Mesendoderm (in vitro differentiated cells): ENCODE measurements at places on chromosomes 11 and 22.

DNA sequence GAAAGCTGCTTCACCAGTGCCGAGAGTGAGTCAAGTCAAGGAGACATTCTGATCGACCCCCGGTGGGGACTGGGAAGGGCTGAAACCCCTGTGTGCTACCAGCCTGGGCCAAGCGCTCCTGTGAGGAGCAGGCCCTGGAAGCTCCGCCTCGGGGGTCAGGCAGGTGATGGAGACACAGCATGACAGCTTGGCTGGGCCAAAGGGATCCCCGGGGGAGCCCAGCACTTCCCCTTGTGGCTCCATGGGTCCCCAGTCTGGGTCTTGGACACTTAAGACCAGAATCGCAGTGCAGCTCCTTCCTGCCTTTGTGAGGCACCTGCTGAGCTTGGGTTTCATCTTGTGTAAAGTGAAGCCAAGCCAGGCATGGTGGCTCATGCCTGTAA, 89.2 kb downstream of the MORC2 start:
- no peaks in the 10 kb centered on the region for H3K27me3 ChIP-seq
- H3K27ac ChIP-seq, result no peak overlapping the region
- H3K4me3 ChIP-seq, result no peak overlapping the region
- DNase-seq, result no peak
- H3K36me3 ChIP-seq, result no peaks in the 10 kb centered on the region
- no peaks in the 10 kb centered on the region for H3K4me1 ChIP-seq

- H3K27ac ChIP-seq, result no peak overlapping the region
- peaks cover 11% of the 10 kb centered on the region for H3K4me1 ChIP-seq
- H3K36me3 ChIP-seq, result no peaks in the 10 kb centered on the region
- H3K4me3 ChIP-seq, result no peak overlapping the region
- DNase-seq, result no peak
Measured at GRCh38 chr22:36257308-36257707, 4.4 kb downstream of the APOL1 start.

GRCh38 chr22:42363892-42364291, 68.3 kb downstream of the NFAM1 start:
- no peak for DNase-seq
- H3K27ac ChIP-seq, result no peak overlapping the region
- no peak overlapping the region for H3K4me3 ChIP-seq
- peaks cover 2% of the 10 kb centered on the region for H3K27me3 ChIP-seq
- peaks cover 20% of the 10 kb centered on the region for H3K4me1 ChIP-seq

DNA sequence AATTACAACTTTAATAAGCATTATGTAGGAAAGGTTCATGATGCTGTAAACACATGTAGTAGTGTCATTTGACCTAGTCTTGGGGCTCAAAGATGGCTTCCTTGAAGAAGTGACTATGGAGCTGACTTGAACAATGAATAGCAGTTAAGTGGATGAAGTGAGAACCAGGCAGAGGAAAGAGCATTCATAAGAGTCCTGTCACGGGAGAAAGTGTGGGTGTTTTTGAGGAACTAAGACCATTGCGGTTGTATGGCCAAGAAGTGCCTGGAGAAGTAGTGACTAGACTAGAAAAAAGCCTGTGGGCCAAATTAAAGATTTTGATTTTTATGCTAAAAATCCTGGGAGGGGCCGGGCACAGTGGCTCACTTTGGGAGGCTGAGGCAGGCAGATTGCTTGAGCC, 7.2 kb upstream of the IL18BP start:
- no peak overlapping the region for H3K27ac ChIP-seq
- H3K4me1 ChIP-seq, result no peaks in the 10 kb centered on the region
- peaks cover 1% of the 10 kb centered on the region for H3K36me3 ChIP-seq
- H3K27me3 ChIP-seq, result no peaks in the 10 kb centered on the region

GRCh38 chr22:40401532-40401931, 31.1 kb downstream of the SGSM3 start:
- H3K36me3 ChIP-seq, result peaks cover 9% of the 10 kb centered on the region
- DNase-seq, result no peak
- no peaks in the 10 kb centered on the region for H3K27me3 ChIP-seq
- H3K4me3 ChIP-seq, result no peak overlapping the region
- no peaks in the 10 kb centered on the region for H3K4me1 ChIP-seq

DNA sequence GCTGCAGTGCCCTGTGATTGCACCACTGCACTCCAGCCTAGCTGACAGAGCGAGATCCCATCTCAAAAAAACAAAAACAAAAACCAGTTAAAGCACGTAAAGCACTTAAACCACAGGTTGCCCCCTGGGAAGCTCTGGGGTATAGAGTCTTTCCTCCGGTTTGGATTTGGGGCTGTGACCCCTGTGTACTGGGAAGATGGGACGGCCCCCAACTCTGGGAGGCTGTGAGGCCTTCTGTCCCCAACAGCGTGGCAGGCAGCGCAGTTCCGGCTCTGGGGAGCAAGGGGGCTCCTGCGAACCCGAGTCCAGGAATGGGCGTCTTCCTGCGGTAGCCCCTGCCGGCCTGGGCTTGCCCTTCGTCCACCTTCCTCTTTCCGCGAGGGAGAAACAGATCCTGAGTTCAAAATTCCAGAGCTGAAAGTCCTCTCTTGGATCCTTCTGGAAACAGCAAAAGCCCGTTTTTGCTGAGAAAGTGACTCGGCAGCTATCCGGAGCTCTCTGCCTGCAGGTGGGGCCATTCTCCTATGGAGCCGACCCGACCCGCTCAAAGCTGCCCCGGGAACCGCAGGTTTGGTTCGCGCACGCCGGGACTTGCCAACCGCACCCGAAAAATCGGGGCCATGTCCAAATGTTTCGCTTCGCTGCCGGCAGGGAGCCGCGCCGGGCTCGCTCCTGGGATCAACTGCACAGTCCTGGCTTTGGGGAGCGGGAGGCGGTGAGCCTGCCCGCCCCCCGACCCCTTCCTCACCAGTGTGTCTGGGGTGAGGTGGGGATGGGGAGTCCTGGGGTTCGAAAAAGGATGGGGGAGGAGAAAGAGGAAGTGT, 36.3 kb upstream of the POLA2 start:
- peak; percentile 78 for DNase-seq
- H3K4me1 ChIP-seq, result peaks cover 2% of the 10 kb centered on the region
- H3K27me3 ChIP-seq, result no peaks in the 10 kb centered on the region
- H3K4me3 ChIP-seq, result peak overlapping the region; percentile 15
- no peaks in the 10 kb centered on the region for H3K36me3 ChIP-seq
- no peak overlapping the region for H3K27ac ChIP-seq

GRCh38 chr22:47564651-47565434, 802.4 kb downstream of the TBC1D22A start:
- DNase-seq, result no peak
- no peaks in the 10 kb centered on the region for H3K4me1 ChIP-seq
- no peak overlapping the region for H3K27ac ChIP-seq
- H3K27me3 ChIP-seq, result no peaks in the 10 kb centered on the region
- no peaks in the 10 kb centered on the region for H3K36me3 ChIP-seq

- no peaks in the 10 kb centered on the region for H3K36me3 ChIP-seq
- no peak overlapping the region for H3K4me3 ChIP-seq
- no peak overlapping the region for H3K27ac ChIP-seq
- no peaks in the 10 kb centered on the region for H3K4me1 ChIP-seq
- DNase-seq, result no peak
- H3K27me3 ChIP-seq, result no peaks in the 10 kb centered on the region
Measured at GRCh38 chr22:41568811-41569210, 8.0 kb downstream of the CSDC2 start.

DNA sequence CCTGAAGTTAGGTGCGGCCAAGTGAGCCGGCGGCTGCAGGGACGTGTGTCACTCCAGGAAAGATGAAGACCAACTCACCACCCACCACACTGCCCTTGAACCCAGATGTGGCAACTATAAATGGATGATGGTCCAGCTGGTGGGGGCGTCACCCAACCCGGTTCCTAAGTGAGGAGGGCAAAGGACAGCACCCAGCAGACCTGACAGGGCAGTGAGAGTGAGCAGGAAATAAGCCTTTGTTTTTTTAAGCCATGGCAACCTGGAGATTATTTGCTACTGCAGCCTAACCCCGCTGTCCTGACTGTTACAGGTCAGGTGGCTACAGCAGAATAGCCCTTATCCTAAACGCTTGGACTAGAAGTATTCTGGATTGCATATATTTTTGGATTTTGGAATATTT, 228.9 kb downstream of the CTTN start:
- no peaks in the 10 kb centered on the region for H3K27me3 ChIP-seq
- H3K4me1 ChIP-seq, result no peaks in the 10 kb centered on the region

DNA sequence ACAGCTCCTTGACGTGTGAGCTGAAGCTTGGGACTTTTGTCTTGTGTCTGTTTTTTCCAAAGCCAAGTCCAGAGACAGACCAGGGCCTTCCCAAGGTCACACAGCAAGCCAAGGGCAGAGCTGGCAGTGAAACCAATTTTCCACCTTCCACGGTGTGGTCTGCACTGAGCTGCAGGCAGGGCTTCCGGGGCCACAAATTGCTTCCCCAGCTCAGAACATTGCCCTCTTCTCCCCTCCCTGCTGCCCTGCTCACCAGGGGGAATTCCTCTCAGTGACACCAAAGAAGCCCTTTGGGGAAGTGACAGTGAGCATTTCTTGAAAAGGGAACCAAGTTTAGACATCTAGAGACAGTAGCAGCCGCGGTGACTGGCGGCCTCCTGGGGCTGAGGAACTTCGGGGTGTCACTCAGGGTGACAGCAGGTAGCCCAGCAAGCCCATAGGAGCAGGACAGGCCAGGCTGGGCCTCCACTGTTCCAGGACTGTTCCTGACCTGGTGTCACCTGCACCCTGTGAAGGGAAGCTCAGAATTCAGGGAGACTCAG, 9.2 kb downstream of the FXYD2 start:
- H3K4me1 ChIP-seq, result peaks cover 15% of the 10 kb centered on the region
- H3K27me3 ChIP-seq, result no peaks in the 10 kb centered on the region
- DNase-seq, result no peak
- H3K36me3 ChIP-seq, result no peaks in the 10 kb centered on the region

DNA sequence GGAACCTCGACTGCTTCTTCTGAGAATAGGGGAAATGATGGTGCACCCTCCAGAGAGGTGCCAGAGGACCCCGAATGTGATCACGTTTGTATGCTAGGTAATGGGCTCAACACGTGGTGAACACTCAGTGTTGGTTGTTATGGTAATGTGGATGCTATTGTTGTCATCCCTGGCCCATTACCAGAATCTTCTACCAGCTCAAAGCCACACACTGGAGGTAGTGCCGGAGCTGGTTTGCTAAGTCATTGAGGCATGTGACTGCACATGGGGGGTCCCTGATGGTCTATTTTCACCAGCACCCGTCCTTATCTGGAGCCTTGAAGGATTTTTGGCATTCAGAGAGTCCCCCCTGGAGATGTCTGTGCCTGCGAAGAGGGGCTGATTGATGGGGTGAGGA, 119.1 kb upstream of the CD82 start:
- no peaks in the 10 kb centered on the region for H3K27me3 ChIP-seq
- H3K27ac ChIP-seq, result no peak overlapping the region
- peaks cover 5% of the 10 kb centered on the region for H3K4me1 ChIP-seq
- H3K36me3 ChIP-seq, result no peaks in the 10 kb centered on the region
- peak; percentile 37 for DNase-seq
- H3K4me3 ChIP-seq, result no peak overlapping the region

GRCh38 chr11:128901653-128902514, 10.7 kb downstream of the KCNJ5 start:
- H3K27ac ChIP-seq, result no peak overlapping the region
- peaks cover 38% of the 10 kb centered on the region for H3K27me3 ChIP-seq
- no peaks in the 10 kb centered on the region for H3K36me3 ChIP-seq
- peak; percentile 53 for DNase-seq
- peaks cover 14% of the 10 kb centered on the region for H3K4me1 ChIP-seq
- no peak overlapping the region for H3K4me3 ChIP-seq

- no peaks in the 10 kb centered on the region for H3K27me3 ChIP-seq
- no peak for DNase-seq
- no peak overlapping the region for H3K4me3 ChIP-seq
- H3K36me3 ChIP-seq, result no peaks in the 10 kb centered on the region
- H3K27ac ChIP-seq, result no peak overlapping the region
- no peaks in the 10 kb centered on the region for H3K4me1 ChIP-seq
Measured at GRCh38 chr11:34387653-34388052, 29.8 kb upstream of the ABTB2 start.

DNA sequence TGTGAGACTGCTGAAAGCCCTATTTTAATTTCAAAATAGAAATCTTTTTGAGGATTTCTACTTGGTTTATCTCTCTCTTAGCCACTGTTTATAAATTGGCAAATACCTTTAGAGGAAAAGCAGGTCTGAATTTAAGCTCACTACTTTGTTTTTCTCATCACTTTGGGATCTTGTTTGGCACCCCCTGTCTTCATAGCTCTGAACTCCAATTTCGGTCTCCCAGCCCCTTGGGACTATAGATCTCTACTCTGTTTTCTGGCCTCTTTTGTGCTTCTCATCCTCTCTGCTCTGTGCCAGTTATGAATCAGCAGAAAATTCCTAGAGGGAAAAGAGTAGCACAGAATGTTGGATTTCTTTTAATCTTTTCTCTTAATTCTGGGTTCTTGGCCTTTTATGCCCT, 118.3 kb downstream of the CYP2R1 start:
- H3K27me3 ChIP-seq, result no peaks in the 10 kb centered on the region
- DNase-seq, result peak; percentile 69
- no peaks in the 10 kb centered on the region for H3K4me1 ChIP-seq
- no peak overlapping the region for H3K27ac ChIP-seq
- no peak overlapping the region for H3K4me3 ChIP-seq

GRCh38 chr11:9662273-9662672, 1.6 kb upstream of the SWAP70 start:
- H3K4me3 ChIP-seq, result no peak overlapping the region
- H3K4me1 ChIP-seq, result no peaks in the 10 kb centered on the region
- H3K36me3 ChIP-seq, result no peaks in the 10 kb centered on the region
- no peak overlapping the region for H3K27ac ChIP-seq

DNA sequence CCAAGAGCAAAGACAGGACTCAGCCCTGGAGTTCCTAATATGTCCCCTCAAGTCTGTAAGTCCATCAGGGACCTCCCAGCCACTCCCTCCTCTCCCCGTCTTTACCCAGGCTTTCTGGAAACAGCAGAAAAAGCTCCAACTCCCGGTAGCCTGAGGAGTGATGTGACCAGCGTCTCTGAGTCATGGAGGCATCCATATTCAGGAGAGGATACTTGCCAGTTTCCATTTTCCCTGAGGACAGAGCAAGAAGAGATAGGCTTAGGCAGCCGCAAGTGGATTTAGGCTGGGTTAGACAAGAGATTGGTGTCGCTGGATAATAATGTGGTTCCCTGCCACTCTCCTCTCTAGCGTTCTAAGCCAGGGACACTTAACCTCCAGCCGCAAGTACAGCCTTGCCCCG, 206.6 kb downstream of the GRIK4 start:
- H3K27me3 ChIP-seq, result no peaks in the 10 kb centered on the region
- no peak overlapping the region for H3K27ac ChIP-seq
- no peaks in the 10 kb centered on the region for H3K36me3 ChIP-seq
- peaks cover 2% of the 10 kb centered on the region for H3K4me1 ChIP-seq
- H3K4me3 ChIP-seq, result no peak overlapping the region
